ENCODE measurements at places on chromosomes 3 and 15.

- DNase-seq, result peak; percentile 85
These were observed 23.6 kb downstream of the SEC61A1 start for GRCh38 chr3:128075522-128076482.

DNA sequence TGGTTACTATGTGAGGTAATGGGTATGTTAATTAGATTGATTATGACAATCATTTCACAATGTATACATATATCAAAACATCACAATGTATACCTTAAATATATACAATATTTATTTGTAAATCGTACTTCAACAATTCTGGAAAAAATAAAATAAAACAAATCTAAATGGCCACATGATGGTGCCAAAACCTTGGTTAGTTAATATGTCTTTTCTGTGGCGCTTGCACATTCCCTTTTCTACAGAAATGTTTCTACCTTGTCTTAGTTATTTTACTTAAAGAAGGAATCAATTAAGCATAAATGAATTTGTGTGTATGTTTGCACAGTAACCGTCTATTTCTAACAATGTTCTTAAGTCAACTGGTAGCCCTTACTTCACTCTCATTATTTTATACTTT is 53.4 kb downstream of the OXSM start:
- no peak for DNase-seq

DNA sequence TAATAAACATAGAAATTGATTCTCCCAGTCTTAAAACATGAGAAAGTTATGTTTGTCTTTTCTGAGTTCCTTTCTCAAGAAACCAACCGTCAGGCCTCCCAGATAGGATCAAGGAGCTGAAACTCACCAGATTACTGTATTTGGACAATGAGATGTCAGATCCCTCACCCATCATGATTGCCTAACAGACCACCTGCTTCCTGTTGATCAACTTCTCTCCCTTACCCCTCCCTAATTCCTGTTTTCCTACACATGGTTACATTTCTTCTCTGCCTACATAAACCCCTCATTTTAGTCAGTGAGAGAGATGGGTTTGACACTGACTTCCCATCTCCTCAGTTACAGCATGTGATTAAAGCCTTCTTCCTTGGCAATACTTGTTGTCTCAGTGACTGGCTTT is 917.5 kb downstream of the FHIT start:
- DNase-seq, result no peak

DNA sequence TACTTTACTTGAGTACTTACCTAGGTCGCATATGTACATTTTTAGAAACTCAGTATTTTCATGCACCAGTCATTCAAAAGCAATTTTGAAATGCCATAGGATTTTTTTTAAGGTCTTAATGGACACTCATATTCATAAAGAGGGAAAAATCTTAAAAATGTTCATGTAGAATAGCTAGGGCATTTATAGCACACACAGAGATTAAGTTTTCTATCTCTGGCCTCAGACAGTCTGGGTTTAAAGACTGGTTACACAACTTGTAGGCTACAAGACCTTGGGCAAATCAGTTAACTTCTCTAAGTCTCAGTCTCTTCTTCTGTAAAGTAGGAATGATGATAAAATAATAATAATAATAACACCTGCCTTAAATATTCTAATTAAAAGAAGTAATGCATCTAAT is 48.5 kb upstream of the UBP1 start:
- DNase-seq, result no peak

All from frontal cortex (tissue), 4 donors.